ENCODE measurements at places on chromosomes 2 and 18.

GRCh38 chr2:83565626-83566025, 893.5 kb downstream of the SUCLG1 start:
- DNase-seq = no peak

DNA sequence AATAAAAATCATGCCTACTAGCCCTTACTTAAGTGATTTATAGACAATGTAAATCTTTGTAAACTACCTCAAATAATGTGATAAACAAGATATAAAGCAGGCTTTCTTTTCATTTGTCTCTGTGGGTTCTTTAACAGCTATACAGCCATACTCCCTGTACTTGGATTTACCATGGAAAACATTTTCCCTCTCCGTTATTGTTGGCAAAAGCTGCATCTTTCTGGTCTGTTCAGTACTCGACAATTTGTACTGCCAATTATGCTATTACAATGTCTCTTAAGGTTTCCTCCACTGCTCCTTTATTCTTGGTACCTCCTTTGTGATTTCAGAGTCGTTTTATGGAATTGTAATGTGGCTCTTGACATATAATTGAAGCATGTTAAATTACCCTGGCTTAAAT, 426.3 kb upstream of the PKDCC start:
- DNase-seq = no peak

DNA sequence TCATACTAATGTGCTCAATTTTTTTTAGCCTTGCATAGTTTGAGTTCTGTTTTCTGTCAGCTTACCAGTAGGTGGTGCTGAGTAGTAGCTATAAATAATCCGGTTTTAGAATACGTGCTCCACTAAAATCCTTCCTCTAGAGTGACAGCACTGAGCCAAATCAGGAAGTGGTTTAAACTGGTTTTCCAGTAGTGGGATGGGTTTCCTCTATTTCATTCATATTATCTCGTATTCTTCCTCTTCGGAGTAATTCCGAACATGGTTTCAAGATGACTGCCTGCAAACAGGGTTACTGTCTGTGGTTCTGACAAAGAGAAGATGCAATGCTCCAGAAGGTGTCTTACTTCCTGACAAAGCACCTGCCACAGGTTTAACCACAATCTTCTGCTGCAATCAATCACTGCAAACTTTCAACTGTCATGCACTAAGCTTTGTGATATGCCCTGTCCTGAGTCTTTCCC, 496.9 kb upstream of the VRK2 start:
- DNase-seq = peak; percentile 1

DNA sequence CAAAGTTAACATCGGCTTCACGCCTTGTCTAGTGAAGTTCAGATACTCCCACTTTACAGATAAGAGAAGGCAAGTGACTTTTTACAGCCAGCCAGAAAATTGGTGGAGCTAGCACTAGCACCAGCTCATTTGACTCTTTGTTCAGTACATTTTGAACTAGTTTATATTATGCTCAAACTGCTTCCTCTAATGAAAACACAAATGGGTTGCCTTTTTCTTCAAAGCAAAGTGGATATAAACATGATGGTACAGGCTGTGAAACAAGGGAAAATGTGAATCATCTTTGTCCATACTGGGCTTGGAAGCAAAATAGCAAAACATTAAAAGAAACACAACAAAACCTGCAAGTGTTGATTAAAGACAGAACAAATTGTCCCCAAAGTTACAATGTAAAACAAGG, 99.6 kb upstream of the LHCGR start:
- no peak for DNase-seq

- DNase-seq = peak; percentile 74
Measured at GRCh38 chr2:73823916-73824523, 4.7 kb upstream of the STAMBP start.

Data from fibroblast of skin of right quadriceps (primary cell).